Head of caudate nucleus (tissue), 42 donors: ENCODE measurements at places on chromosomes 16 and 17.

GRCh38 chr16:12480286-12480685 lies 323.4 kb downstream of the CPPED1 start:
- DNase-seq, result no peak

DNA sequence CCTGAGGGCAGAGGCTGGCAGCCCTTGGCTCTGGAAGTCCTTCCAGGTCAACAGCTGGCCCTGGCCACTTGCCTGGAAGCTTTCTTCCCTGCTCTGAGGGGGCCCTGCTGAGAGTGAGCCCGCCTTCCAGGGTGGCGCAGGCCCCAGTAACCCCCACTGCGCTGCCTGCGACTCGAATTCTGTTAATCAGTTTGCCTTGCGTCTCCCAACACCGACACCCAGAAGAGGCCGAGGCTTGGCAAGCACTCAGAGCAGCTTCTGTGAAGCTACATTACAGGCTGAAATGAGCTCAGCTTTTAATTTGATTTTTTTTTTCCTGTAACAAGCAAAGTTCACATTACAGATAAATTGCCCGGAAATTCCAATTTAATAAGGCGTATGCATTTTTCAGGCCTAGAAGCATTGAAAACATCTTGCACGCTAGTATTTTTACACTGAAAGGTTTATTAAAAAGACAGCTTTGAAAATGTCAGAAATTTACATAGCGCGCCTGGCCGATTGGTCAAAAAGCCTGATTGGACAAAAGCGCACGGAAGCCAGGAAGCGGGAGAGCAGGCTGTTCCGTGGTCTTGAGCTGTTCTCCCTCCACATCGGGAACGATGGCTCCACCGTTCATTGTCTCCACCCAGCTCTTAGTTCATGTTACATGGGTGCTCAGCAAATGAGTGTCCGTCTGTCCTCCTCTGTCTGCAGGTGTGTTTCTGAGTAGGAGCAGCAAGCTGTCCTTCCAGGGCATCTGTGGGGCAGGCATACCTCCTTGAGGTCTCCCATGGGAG lies 65.5 kb upstream of the HSBP1 start:
- DNase-seq, result peak; percentile 51

DNA sequence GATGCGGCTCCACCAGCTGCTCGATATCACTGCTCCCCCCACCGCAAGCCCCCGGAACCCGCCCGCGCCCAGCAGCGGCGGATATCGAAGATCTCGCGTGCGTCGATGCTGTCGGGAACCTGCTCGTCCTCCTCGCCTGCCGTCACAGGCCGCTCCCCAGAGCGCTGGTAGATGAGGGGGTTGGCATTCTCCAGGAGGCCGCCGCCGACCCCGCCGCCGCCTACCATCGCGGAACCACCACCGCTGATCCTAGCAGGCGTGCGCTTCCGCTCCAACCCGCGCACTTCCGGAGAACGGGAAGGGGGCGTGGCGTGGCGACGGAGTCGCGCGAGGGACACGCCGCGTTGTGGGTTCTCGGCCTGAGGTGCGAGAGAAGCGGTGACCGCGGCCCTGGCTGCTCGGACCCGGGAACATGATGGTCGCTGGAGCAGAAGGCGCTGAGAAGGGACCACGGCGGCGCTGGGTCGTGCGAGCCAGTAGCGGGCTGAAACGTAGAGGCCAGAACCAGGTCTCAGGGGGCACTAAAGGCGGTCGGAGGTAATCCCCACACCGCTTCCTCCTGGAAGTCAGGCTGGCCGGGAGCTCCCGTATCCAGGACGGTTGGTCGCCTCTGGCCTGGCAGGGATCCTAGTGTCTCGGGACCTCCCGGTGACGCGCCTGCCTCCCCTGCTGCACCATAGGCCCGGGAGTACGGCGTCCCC lies at the start of gene CIAO2B:
TSS of gene CIAO2B (minus strand) at position 265 of the 701 bp plus-strand sequence. CDS start at position 227, 38 bp downstream.
- peak; percentile 93 for DNase-seq

DNA sequence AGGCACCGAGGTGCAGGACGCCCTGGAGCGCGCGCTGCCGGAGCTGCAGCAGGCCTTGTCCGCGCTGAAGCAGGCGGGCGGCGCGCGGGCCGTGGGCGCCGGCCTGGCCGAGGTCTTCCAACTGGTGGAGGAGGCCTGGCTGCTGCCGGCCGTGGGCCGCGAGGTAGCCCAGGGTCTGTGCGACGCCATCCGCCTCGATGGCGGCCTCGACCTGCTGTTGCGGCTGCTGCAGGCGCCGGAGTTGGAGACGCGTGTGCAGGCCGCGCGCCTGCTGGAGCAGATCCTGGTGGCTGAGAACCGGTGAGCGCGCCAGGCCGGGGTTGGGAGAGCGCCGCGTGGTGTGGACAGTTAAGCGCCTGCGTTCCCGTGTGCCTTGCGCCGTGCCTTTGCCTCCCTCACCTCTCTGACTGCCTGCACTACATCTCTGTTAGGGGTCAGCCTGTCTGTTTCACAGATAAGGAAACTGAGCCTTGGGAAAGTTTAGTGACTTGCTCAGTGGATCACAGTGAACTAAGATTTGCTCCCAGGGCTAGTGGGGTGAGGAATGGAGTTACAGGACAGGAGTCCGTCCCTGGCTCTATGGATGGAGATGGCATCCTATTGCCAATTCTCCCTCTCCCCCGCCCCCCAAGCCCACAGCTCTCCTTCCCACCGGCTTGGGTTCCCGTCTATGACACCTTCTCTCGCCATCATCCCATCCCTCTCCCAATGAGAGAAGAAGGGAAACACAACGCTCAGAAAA lies 880 bp downstream of the SARM1 start:
- peak; percentile 37 for DNase-seq
